ENCODE measurements at places on chromosomes 2 and 18. TPM values are rescaled to one million over a fixed set of nuclear protein-coding genes. Genes with fewer than 3 reads are reported as not detected.

Gene PTGR3
- 19.6 TPM for total RNA-seq

Gene DCC
- total RNA-seq, result under 0.01 TPM

Gene STPG4
- total RNA-seq, result 0.33 TPM

Gene CCDC74B
- 1.8 TPM for total RNA-seq

Gene HOXD4
- under 0.01 TPM for total RNA-seq

Gene ALPI
- not detected for total RNA-seq

Gene RNF144A
- total RNA-seq, result 61.6 TPM

Gene KCNE4
- 4.8 TPM for total RNA-seq

Gene GPR45
- total RNA-seq, result not detected

Gene PLEK
- not detected for total RNA-seq

Gene GPR39
- 0.33 TPM for total RNA-seq

Gene UGT1A10
- not detected for total RNA-seq

Gene ALLC
- not detected for total RNA-seq

Gene CCDC148
- 0.33 TPM for total RNA-seq

Gene CD207
- 0.34 TPM for total RNA-seq

Gene CLASP1
- total RNA-seq, result 73.9 TPM

Gene NR4A2
- 3.6 TPM for total RNA-seq

Gene RAMP1
- 11.0 TPM for total RNA-seq

Gene DPYSL5
- total RNA-seq, result not detected

Gene NETO1
- total RNA-seq, result not detected

Gene BOK
- total RNA-seq, result 11.3 TPM

Gene HOXD11
- not detected for total RNA-seq

Gene CRYBA2
- total RNA-seq, result 0.31 TPM

Gene ZNF397
- 17.4 TPM for total RNA-seq

Gene SP9
- not detected for total RNA-seq

Gene MYO1B
- total RNA-seq, result 149 TPM

Gene PTPN18
- 35.6 TPM for total RNA-seq

Gene DES
- total RNA-seq, result 0.31 TPM

Gene POTEI
- not detected for total RNA-seq

Gene HSPE1
- 84.7 TPM for total RNA-seq

Gene GATA6
- total RNA-seq, result 0.33 TPM

Gene CCDC74A
- total RNA-seq, result 3.1 TPM

Gene EXOC6B
- 13.7 TPM for total RNA-seq

Gene NUP35
- total RNA-seq, result 37.0 TPM

Gene UGT1A1
- not detected for total RNA-seq

Gene GPC1
- 20.0 TPM for total RNA-seq

Gene DAPL1
- 20.0 TPM for total RNA-seq

Gene BUB1
- total RNA-seq, result 34.4 TPM

Gene SLC5A7
- total RNA-seq, result not detected

Gene MOGAT1
- not detected for total RNA-seq

Gene ATP8B1
- 2.9 TPM for total RNA-seq

Gene CD8A
- not detected for total RNA-seq

Gene SKOR2
- total RNA-seq, result not detected

Gene SIX3
- not detected for total RNA-seq

Gene VWC2L
- total RNA-seq, result not detected

Gene MROH2A
- total RNA-seq, result not detected

Gene IL1R2
- total RNA-seq, result not detected

Gene SIGLEC15
- total RNA-seq, result 0.15 TPM

Gene AMER3
- not detected for total RNA-seq

Gene CYTIP
- total RNA-seq, result not detected

Gene NEUROD1
- total RNA-seq, result not detected

Gene PLEKHH2
- total RNA-seq, result 6.3 TPM
